ENCODE measurements at places on chromosomes 6 and 20.
A peak's percentile ranks its signal among the peaks of the same experiment; 100 is the strongest.

- DNase-seq = peak; percentile 43
Observed at GRCh38 chr20:50848846-50849673, 54.2 kb downstream of the BCAS4 start.

- no peak for DNase-seq
Observed at GRCh38 chr6:7214468-7214867, 98.5 kb downstream of the SSR1 start.

- DNase-seq = no peak
Observed at GRCh38 chr6:57283911-57284455, 33.4 kb upstream of the PRIM2 start.

DNA sequence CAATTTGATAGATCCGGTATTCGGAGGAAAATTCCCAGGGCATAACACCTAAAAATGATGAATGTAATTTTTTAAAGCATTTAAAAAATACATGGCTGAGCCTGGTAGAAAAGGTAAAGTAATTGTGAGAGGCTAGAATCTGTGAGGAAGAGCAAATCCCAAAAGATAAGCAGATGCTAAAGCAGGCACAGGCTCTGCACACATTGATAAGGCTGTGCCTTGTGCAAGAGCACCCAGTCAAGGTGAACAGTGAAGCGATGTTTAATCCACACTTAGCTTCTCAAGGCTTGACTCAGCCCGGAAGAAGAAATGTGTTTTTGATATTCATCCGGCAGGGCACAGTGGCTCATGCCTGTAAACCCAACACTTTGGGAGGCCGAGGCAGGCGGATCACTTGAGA is 5.1 kb upstream of the EPB41L2 start:
- no peak for DNase-seq

DNA sequence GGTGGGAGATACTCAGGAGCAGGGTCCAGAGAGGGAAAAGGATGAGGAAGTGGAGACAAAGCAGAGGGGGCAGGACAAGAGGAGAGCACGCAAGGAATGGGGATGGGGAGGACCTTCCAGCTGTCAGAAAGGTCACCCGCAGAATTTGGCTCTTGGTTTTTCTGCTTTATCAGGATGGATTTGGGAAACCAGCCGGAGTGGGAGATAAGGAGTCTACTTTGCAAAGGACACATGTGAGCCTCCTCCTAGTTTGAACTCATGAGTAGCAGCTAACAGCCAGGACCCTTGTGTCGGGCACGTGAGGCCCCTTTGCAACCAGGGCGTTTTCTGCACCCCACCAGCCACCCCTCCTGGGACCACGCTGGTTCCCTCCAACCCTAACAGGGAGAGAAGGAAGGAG is 7.6 kb upstream of the MICA start:
- no peak for DNase-seq

- no peak for DNase-seq
Observed at GRCh38 chr6:165621940-165622339, 41.1 kb downstream of the PDE10A start.

Measured in germinal center (tissue), 1 donor.